Stimulated activated CD4-positive, alpha-beta T cell treated with anti-CD3 and anti-CD28 coated beads, Interleukin-1b, Interleukin-23, amount 100 ng/mL, for 48 hours (primary cell): ENCODE measurements at places on chromosomes 7 and 10.

- DNase-seq, result no peak
These were observed 35.8 kb downstream of the FOXP2 start for GRCh38 chr7:114450431-114450830.

DNA sequence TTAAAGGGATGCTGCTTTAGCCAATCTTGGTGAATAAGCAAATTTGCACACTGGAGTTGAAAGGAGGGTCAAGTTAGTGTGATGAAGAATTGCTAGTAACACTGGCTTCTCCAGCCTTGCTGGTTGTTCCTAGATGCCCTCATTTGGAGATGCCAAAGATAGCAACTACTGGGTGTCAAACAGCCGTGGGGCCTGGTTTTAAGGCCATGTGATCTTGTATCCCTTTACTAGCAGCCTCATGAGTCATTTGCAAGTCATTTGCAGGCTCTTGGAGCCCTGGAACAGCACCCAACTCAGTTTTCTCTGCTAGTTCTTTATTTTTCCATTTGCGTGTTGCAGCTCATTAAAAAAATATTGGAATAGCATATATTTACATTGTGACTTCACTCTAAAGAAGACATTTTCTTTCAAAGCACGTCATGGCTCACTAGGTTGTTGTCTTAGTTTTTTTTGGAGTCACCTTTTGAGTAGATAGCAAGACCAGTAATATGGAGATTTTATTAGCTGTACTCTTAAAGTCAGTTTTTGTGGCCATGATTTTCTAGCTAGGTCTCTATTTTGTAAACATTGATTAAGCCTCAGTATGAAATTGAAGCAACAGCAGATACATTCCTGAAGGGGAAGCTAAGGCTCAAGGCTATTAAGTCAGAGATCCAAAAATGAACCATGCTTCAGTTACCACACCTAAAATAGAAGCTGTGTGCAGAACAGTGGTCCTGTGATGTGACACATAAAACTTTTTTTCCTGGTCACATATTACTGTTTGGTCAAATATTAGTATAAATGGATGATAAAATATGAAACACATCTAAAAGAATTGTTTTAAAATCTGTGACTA lies 1.3 kb downstream of the LSMEM1 start:
- DNase-seq, result no peak

- DNase-seq, result no peak
These were observed 220.5 kb upstream of the PRSS1 start for GRCh38 chr7:142528608-142529408.

GRCh38 chr10:121607310-121608055 lies 9.2 kb upstream of the FGFR2 start:
- no peak for DNase-seq

DNA sequence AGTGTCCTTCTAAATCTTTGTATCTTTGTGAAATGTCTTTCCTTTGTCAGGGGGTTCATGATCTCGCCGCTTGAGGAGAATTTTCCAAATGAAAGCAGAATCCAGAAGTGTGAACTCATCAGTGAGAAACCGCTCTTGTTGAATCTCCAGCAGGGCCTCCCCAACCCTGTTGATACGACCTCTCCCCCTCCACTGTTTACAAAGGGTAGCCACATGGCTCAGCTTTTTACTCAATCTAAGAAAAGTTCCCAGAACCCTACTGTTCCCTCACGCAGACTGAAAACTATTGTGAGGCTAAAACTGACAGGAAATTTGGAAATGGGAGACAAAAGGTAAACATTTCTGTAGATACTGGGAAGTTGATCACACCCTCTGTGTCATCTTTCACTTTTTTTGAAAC lies 73.9 kb downstream of the SEMA3C start:
- no peak for DNase-seq

GRCh38 chr10:78952686-78953085 lies 116.1 kb upstream of the ZMIZ1 start:
- DNase-seq, result no peak

- DNase-seq, result no peak
These were observed 23.4 kb downstream of the CAMK2G start for GRCh38 chr10:73850863-73851461.

GRCh38 chr10:114002422-114002821 lies 41.2 kb upstream of the ADRB1 start:
- DNase-seq, result no peak

GRCh38 chr10:836782-837181 lies 94.7 kb downstream of the LARP4B start:
- DNase-seq, result no peak

- no peak for DNase-seq
These were observed 69.7 kb downstream of the ZNF365 start for GRCh38 chr10:62443866-62444265.

DNA sequence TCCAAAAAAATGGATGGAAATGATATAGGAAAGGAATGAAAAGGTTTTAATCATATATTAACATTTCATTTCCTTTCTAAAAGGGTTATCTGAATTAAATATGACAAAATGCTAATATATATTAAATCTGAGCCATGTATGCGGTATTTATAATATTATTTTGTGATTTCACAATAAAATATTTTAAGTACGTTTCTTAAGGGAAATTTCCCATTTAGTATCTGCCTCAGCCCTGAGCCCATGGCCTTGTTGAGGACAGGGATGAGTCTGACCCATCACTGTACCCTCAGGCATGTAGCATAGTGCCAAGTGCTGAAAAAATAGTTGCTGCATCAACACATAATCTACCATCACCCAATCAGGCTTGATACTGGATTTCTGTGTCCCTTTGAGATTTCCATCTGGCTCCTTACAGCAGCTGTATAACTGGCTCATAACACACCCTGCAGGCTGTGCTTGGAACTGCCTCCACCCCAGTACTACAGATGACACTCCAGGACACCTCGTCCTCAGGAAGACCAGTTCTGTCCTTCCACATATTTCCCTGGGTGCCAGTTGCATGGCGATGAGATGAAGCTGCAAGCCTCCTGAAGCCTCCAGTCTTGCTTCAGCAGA lies 59.4 kb upstream of the ASAH2 start:
- peak; percentile 35 for DNase-seq

DNA sequence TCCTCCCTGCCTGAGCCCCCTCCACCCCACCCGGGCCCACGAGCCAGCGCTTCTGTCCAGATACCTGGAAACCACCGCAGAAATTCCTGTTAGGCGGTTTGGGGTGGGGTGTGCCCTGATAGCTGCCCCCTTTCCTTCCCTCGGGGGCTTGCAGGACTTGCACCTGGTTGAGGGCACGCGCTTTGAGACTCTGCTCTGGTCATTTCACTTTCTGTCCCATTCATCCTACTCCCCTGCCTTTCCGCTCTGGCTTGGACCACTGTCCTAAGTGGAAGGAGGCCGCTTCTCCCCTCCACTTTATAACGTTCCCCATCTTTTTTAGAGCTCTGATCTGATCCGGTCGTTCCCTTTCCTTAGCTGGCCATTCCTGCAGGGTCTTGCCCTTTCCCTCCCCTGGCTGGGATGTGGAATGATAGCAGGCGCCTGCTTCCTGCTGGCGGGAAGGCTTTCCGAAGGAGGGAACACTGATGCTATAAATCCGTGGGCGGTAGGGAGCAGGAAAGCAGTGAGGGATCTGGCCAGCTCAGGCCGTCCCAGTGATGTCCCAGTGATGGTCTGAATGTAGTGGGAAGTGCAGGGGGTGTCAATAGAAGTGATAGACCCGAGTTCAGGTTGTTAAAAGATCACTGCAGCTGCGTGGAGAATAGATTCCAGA lies 852 bp upstream of the PRKAR1B start:
- no peak for DNase-seq

DNA sequence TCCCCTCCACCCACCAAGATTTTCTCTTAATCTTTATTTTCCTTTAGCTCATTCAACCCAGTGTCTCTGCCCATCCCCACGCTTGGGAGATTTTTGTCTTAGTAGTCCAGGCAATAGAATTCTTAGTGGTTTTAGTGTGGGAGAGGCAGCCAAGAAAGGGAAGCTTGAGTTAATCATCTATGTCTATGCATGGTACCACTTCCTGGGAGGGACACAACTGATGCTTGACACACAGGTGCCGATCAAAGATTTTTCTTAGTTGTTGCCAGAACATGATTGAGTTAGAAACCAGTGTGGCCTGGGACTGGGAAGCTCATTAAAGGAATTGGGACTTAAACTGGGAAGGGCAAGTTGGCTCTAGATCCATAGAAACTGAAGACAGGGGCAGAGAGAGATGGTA lies 3.1 kb downstream of the STRA8 start:
- no peak for DNase-seq

DNA sequence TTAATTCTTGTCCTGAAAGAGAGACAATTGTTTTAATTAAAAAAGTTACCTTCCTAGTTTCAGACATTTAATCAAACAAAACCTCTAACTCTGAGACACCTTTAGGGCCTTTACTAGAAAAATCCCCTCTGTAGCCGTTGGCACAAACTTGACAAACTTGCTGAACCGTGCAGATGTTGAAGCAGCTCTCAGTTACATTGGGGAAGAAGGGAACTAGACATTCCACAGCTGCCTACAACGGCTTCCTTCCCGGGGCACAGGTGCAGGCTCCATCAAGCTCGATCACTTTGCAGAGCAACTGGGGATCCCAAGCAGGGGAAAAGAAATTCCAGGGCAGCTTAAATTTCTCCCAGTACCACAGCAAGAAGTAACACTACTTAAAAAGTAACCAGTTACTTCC lies 141.3 kb downstream of the SKAP2 start:
- no peak for DNase-seq

DNA sequence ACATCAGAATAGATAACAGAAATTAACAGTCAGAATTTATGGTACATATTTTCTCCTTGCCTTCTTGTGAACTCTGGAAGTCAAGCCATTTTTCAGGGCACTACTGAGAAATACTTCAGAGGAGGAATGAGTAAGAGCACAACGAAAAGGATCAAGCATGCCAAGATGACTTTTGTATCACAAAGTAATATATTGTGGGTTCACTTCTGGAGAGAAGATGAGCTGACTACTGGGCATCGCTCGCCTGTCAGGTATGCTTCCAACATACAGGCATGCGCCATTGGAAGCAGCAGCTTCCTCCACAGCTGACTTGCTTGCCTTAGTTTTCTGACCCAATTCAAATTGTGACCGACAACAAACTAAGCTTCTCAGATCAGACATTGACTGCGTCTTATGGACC lies 137.3 kb downstream of the VTI1A start:
- DNase-seq, result no peak

DNA sequence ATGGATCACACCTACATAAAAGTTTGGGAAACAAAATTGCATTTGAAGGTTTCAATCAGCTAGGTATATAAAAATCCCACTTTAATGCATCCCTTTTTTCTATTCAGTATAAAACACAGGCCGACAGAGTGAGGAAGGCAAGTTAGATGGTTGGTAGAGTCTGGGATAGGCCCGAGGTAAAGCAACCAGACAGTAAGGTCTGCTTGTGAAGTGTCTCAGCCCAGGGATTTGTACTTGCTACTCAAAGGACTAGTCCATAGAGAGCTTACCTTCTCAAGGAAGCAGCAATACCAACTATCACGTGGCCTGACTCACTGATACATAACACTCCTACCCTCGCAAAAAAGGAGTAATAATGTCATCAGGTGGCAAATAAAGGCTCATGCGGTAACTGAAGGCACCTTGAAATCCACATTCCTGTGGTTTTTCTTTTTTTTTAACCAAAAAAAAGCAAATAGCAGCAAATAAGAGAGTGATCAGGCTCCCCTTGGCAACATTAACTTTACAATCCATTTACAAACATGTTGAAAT lies 56.2 kb upstream of the ATP6V0A4 start:
- no peak for DNase-seq

GRCh38 chr7:25988640-25989039 lies 163.4 kb upstream of the NFE2L3 start:
- DNase-seq, result no peak

DNA sequence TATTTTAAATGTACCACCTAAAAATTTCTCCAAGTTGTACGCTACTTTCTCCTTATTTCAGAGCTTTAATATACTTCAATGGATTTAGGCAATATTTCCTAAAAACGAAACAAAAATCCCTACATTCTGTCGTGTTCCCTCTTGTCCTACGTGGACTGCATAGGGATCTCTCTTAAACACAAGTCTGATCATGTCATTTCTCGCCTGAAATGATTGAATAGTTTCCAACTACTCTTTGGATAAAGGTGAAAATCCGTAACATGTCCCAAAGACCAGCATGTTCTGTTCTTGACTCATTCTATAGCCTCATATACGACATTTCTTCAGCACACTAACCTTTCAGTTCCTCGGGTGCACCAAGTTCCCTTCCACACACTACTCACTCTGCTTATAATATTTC lies 17.7 kb upstream of the TPK1 start:
- DNase-seq, result no peak

GRCh38 chr7:77702513-77702912 lies 6.3 kb downstream of the RSBN1L start:
- no peak for DNase-seq

DNA sequence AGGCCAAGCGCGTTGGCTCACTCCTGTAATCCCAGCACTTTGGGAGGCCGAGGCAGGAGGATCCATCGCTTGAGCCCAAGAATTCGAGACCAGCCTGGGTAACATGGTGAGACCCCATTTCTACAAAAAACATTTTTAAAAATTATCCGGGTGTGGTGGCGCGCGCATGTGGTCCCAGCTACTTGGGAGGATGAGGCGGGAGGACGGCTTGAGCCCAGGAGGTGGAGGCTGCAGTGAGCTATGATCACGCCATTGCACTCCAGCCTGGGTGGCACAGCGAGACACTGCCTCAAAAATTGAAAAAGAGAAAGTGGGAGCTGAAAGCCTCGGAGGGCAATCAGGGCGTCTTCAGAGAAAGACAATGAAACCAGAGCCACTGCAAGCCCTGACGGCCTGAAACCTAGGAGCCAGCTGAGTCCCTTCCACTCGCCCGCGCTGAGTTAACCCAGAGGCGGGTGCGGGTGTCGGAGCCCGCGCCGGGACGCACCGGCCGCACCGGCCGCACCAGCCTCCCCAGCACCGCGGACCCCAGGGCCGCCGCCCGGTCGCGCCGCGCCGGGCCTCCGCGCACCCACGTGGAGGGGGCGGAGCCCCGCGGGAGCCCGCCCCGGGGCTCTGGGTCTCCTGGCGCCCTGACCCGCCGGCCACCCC lies 22.4 kb downstream of the ZFAND2A start:
- DNase-seq, result no peak

DNA sequence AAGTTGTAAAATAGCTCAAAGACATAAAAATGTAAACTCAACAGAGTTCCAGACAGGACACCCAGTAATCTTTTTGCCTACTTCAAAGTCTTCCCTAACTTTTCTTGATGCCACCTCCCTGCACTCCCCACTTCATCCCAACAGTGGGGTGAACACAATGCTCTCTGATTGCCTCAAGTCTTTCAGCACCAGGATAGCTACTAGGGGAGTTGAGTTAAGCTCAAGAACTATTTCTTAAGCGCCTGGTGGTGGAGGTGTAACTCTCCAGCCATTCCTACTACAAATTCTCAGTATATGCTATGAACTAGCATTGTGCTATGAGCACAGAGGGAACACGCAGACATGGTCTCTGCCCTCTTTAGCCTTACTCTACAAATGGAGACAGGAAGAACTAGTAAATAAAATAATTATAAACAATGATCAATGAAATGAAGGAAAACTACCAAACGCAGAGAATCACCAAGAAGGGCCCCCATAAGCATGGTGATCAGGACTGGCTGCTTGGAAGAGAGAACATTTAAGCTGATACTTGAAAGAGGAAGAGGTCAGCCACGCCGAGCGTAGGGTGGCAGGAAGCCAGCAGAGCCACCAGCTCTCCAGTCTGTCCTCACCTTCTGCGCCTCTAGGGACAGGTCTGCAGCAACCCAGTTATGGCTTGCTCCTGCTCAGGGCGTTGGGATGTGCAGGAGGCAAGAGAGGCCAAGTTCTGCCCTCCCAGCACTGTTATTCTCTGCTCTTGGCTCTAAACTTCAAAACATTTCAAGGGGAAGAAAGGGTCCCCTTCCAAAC lies 16.7 kb upstream of the FRA10AC1 start:
- no peak for DNase-seq

- DNase-seq, result no peak
These were observed 61.8 kb downstream of the OAT start for GRCh38 chr10:124356701-124357560.
